ENCODE measurements at places on chromosomes 7 and 10. TPM values are rescaled to one million over a fixed set of nuclear protein-coding genes. Genes with fewer than 3 reads are reported as not detected.

GRCh38 chr10:26628395-26628794, 69.1 kb upstream of the PDSS1 start:
- H3K27me3 ChIP-seq = no peaks in the 10 kb centered on the region
- no peak for DNase-seq
- no peaks in the 10 kb centered on the region for H3K36me3 ChIP-seq
- no peak overlapping the region for H3K27ac ChIP-seq

DNA sequence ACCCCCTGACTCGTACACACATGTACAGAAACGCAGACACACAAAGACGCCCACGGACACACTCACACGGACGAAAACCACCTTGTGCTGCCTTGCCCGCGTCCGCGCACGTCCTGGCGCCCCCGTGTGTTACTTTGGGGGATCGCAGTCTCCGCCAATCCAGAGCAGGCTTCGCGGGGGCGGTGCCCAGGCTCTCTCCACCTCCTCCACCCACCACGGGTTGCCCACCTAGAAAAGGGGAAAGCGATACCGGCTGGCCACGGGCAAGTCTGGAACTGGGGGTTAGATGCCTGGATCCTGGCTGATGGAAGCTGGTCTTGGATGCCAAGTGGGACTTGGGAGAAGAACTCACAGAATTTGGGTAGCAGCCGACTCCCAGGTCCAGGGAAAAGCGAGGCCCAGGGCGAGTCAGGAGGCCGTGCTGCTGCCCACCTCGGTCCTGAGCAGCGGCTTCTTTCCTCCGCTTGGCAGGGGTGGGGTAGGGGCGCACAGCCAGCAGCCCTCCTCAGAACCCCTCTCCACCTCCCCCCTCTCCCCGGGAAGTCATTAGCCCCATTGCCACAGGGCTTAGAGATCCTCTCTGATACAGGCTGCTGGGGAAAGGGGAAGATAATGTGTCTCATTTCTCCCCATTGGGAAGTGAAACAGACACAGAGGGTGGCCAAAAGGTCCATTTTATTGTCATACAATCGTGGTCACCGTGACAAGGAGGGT, 4.6 kb upstream of the VGF start:
- H3K27ac ChIP-seq = no peak overlapping the region
- H3K4me3 ChIP-seq = peak overlapping the region; percentile 55
- no peaks in the 10 kb centered on the region for H3K36me3 ChIP-seq
- H3K4me1 ChIP-seq = peaks cover 50% of the 10 kb centered on the region
- no peaks in the 10 kb centered on the region for H3K27me3 ChIP-seq

DNA sequence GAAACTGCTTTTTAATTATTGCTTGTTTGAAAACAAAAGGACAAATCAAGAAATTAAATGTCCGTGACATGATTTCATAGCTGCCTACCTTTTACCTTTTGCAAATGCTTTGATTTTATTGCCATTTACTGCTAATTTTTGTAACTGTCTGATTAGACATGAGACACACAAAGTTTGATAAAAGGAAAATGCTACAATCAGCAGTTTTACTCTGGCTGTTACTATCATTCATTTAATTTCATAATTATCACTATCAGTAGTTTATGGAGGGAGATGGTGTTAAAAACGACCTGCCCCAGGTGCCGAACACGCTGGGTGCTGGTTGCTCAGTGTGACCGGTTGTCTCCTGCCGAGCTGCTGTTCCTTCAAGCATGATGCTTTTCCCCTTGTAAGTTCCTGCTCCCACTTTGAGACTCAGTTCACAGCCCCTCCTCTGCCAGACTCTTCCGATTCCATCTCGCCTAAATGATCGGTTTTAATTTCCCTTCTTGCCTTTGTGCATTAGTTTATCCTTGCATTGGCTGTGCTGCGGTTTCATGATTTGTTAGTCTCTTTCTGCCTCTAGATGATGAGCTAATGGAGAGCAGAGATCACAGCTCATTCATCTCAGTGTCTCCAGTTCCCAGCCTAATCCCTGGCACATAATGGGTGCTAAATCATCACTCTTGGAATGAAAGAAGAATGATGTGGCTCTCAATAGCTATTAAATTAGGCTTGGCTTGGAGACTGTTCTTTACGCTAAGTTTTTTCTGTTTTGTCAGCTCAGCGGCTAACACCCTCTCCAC, 110.6 kb downstream of the PFKFB3 start:
- H3K36me3 ChIP-seq = no peaks in the 10 kb centered on the region
- DNase-seq = no peak
- no peaks in the 10 kb centered on the region for H3K4me1 ChIP-seq

DNA sequence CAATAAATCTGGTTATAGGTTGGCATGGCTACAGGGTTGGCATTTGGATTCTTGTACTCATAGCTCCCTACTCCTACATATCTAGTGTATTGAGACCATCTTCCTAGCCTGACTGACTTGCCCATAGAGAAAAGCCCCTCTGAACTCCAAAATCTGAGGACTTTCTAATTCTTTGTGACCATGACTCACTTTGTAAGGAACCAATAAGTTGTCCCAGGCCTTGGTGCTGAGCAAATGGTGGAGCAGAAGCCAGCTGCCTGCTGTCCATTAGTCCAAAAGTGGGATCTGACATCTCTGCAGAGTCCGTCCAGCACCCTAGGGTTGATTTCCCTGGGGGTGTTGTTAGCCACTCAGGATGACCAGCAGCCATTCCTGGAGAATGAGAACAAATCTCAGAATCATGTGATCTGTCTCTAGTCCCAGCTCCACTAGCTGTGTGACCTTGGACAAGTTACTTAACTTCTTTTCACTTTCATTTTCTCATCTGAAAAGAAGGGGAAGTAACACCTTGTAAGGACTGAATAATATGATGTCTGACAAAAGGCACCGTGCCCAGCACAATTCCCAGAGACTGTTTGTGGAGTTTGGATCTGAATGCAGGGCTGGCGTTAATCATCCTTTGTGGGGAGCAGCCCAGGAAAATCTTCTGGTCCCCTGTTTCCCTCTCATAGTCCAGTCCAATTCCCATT, 44.1 kb downstream of the MTURN start:
- H3K27ac ChIP-seq = no peak overlapping the region
- DNase-seq = no peak
- no peaks in the 10 kb centered on the region for H3K4me1 ChIP-seq
- H3K27me3 ChIP-seq = no peaks in the 10 kb centered on the region
- no peaks in the 10 kb centered on the region for H3K36me3 ChIP-seq

- H3K27me3 ChIP-seq = no peaks in the 10 kb centered on the region
- no peaks in the 10 kb centered on the region for H3K36me3 ChIP-seq
- no peak overlapping the region for H3K27ac ChIP-seq
- DNase-seq = no peak
- H3K4me1 ChIP-seq = no peaks in the 10 kb centered on the region
Observed at GRCh38 chr10:62214364-62214874, 54.2 kb downstream of the RTKN2 start.

Gene TRIL
- total RNA-seq = not detected

Gene RBP4
- 2.4 TPM for total RNA-seq

GRCh38 chr7:25947669-25948516, 204.1 kb upstream of the NFE2L3 start:
- peaks cover 8% of the 10 kb centered on the region for H3K4me1 ChIP-seq
- H3K27me3 ChIP-seq = no peaks in the 10 kb centered on the region
- no peak overlapping the region for H3K27ac ChIP-seq
- no peaks in the 10 kb centered on the region for H3K36me3 ChIP-seq
- no peak for DNase-seq
- H3K4me3 ChIP-seq = no peak overlapping the region

- no peaks in the 10 kb centered on the region for H3K4me1 ChIP-seq
- no peaks in the 10 kb centered on the region for H3K36me3 ChIP-seq
- no peak for DNase-seq
Observed at GRCh38 chr10:133467286-133467911, 13.7 kb downstream of the SCART1 start.

Gene KIF11
- total RNA-seq = 33.8 TPM
